ENCODE measurements at places on chromosomes 12 and 14.

DNA sequence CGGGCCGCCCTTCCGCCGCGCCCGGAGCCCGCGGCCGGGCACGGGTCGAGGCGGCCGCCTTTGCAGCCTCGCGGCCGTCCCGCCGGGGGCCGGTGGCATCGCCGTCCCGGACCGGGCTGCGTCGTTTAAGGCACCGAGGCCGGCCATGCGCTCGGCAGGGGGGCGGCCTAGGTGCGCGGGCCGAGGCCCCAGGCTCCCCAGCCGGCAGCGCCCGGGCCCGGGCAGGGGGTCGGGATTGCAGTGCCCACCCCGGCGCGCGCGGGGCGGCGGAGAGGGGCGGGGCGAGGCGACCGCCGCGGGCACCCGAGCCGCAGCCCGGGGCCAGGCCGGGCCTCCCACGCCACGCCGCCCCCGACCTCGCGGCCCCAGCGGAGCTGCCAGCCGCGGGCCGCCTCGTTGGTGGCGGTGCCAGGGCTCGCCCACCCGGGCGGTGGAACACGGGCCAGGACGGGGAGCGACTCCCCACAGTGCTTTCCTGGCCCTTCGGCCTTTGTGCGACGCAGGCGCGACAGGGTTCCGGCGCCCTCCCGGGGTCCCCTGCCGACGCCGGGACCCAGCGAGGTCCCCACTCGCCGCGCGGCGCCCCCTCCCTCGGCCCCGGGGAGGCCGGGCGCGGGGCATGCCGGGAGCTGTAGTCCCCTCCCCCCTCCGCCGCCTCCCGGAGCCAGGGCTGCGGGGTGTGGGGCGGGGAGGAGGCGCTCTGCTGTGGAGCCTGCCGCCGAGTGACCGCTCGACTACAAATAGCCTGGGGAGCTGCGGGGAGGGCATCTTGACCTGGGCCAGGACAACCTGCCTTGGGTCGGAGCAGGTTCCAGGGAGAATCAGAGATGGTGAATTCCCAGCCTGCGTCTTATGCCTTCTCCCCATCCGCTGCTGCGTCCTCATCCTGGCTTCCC is 769 bp downstream of the FKBP4 start:
- no peak for DNase-seq

DNA sequence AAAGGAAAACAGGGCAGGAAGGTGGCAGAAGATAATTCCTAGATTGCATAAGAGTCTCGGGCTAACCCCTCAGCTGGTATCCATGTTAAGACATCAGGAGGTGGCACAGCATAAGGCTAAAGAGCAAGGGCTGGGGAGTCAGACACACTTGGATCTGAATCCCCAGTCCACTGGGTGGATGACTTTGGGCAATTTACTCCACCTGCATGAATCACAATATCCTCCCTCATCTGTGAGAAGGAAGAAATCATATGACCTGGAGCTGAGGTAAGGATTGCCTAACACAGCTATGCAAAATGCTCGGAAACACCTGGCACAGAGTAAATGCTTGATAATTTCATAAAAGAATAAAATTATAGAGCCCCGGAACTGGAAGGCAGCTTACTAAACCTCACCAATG is 217.9 kb downstream of the PIK3C2G start:
- no peak for DNase-seq

- DNase-seq = no peak
Measured at GRCh38 chr12:69120354-69120753, 119.0 kb upstream of the CPSF6 start.

DNA sequence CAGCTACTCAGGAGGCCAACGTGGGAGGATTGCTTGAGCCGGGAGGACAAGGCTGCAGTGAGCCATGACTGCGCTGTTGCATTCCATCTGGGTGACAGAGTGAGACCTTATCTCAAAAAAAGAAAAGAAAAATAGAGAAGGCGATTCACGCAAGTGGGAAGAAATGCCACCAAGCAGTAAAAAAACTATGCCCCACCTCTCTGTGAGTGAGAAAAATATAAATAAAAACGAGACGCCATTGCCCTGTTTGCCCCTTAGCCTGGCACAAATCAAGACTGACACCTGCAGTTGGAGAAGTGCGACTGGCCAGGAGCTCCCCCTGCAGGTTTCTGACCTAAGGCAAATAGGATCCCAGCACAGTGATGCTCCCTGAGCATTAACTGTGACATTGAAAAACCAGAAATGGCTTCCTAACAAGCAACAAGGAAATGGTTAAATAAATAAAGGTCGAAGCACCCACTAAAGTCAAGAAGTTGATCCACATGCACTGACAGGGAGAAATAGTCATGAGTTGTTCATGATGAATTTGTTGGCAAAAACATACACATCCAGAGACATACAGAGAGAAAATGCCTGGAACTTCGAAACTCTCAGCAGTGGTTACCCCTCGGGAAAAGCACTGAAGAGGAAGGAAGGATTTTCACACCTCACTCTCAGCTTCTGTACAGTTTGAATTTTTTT is 21.1 kb downstream of the GSC start:
- no peak for DNase-seq
